ENCODE measurements at places on chromosomes 7 and 10.
A peak's percentile ranks its signal among the peaks of the same experiment; 100 is the strongest.

DNA sequence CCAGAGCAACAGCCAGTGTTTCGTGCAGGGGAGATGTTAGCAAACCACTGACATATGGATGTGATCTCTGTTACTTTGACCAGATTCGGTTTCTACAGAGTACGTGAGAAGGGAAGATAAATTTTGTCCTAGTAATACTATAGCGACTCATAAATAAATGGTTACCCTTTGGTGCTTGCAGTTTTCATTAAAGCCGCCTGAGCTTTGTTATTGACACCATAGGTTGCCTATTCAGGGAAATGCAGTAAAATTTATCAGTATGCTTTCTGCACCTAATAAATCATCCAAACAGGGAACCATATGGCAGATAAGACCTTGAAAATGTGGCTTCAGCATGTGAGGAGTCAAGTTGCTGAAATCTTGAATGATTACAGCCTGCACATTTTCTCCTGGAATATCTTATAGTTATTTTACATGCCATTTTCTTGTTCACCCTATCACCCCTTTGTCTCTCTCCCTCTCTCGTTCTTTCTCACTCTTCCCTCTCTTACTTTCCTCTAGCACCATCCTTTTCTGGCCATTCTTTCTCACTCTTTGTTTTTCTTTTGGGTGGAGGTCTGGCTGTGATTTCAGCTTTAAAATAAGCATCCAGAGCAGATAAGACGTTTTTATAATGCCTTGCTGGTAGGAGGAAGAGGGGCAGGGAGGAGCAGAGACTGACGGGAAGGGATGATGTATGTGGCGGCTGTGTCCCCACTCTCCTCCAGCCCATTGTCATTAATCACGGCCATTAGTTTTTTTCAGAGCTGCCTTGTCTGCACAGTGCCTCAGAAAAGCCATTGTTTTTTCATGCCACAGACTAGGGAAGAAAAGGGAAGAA, 182.5 kb downstream of the LRMDA start:
- DNase-seq: no peak

DNA sequence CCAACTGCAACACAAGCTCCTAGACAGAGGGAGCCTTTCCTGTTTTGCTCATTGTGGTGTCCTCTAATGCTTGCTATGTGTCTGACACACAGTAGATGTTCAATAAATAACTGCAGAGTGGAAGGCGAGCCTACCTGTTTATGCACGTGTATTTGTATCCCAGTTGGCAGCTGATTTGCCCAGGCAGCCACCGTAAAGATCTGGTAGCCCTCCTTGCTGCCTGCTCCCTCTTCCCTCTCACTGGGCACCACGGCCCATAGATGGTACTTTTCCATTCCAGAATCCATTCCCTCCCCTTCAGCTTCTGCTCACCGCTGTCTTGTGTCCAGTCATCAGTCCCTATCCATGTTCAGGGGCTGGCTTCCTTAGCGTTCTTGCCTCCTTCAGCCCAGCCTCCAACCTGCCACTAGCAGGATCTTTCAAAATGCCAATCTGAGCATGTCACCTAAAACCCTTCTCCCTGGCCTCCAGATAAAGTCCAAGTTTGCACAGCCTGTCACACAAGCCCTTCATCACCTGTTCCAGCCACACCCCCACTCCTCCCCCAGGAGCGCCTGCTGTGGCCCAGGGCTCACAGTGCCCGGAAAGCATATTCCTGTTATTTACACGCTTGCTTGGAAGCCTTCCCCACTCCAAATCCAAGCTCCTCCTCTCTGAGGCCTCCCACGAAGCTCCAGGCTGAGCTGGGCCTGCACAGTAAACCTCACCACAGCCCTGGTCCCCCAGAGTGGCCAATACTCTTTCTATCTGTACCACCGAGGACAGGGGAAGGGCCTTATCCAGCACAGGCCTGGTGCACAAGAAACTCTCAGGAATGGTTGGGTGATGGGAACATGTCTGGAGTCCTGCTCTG, 21.0 kb downstream of the ZCCHC24 start:
- no peak for DNase-seq

- DNase-seq: no peak
Observed at GRCh38 chr10:7702288-7702812, 766 bp upstream of the ITIH2 start.

- DNase-seq: no peak
Observed at GRCh38 chr7:70669854-70670253, 462.1 kb upstream of the GALNT17 start.

- DNase-seq: no peak
Observed at GRCh38 chr10:46098386-46098785, 52.3 kb upstream of the MSMB start.

GRCh38 chr10:60299961-60300883, 89.5 kb downstream of the ANK3 start:
- no peak for DNase-seq

- DNase-seq: no peak
Observed at GRCh38 chr10:91875779-91876178, 33.5 kb downstream of the FGFBP3 start.

GRCh38 chr7:2274666-2275065, 32.6 kb downstream of the NUDT1 start:
- no peak for DNase-seq

DNA sequence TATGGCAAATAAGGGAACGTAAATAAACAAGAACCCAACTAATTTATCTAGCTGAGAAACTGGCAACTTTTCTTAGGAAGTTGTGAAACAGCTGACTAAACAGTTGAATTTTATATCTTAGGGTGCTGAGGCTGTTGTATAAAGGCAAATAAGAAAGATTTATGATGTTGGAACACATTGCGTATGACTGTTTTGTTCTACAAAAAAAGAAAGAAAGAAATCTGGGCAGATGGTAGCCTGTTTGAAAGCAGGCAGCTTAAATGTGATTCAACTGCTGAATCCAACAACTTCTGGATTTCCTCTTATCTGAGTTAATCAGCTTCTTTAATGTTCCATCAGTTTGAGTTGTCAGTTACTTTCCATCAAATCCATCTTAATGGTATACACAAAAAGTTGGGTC, 214.5 kb downstream of the SNX13 start:
- DNase-seq: no peak

DNA sequence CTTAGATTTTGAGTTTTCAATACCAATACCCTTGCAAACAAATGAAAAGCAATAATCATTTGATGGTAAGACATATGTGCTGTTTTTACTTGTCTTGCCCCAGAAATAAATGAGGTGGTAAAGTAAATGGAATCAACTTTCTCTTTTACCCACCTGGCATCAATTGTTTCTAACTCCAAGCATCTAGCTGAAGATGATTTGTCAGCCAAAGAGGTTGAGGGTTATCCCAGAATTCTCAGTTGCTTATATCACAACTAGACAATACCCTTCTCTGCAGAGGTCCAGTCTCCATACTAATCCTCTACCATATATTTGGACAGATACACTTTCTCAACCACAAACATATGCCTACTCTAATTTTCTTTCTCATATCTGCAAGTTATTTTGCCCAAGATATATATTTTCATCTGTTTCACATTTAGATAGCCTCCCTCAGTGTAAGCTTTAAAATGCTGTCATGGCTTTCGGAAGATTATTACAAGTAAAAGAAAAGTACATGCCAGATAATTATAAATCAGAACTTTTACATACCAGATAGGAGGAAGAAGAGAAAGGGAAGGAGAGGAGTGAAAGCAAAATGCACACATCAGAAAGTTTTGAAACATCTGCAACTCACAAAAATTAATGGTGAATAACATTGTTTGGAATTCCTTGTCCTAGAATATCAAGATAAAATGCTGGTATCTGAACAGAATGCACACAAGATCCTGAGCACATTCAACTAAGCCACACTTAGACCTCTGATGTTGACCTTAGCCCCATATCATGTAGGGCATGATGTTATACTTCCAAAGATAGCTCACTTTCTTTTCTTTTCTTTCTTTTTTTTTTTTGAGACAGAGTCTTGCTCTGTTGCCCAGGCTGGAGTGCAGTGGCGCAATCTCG, 146.6 kb downstream of the REEP3 start:
- no peak for DNase-seq

DNA sequence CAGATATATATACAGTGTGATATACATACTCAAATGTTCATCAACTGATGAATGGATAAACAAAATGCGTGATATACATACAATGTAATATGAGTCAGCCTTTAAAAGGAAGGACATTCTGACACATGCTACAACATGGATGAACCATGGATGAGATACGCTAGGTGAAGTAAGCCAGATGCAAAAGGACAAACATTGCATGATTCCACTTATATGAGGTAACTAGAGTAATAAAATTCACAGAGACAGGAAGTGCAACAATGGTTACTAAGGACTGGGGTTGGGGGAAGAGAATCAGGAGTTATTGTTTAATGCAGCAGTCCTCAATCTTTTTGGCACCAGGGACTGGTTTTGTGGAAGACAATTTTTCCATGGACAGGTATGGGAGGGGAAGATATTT, 47.3 kb upstream of the PIK3AP1 start:
- no peak for DNase-seq

GRCh38 chr10:6757158-6757557, 177.1 kb upstream of the PRKCQ start:
- no peak for DNase-seq

DNA sequence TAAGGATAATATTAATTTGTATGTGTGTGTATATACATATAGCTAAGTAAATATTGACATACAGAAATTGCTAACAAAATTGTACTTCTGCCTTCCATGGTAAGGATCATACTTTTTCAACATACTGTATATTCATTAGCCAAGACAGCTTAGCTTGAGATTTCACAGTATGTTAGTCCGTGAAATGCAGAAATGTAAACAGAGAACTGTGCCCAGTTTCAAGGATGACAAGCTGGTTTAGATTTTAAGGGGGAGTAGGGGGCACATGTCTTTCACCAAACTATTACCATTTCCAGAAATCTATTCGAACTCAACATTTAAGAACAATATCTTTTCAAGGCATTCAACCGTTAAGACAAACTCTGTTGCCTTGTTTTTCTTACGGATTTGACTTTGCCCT, 182.2 kb downstream of the SORCS1 start:
- DNase-seq: no peak

- no peak for DNase-seq
Observed at GRCh38 chr7:1422512-1423263, 36.6 kb downstream of the MICALL2 start.

DNA sequence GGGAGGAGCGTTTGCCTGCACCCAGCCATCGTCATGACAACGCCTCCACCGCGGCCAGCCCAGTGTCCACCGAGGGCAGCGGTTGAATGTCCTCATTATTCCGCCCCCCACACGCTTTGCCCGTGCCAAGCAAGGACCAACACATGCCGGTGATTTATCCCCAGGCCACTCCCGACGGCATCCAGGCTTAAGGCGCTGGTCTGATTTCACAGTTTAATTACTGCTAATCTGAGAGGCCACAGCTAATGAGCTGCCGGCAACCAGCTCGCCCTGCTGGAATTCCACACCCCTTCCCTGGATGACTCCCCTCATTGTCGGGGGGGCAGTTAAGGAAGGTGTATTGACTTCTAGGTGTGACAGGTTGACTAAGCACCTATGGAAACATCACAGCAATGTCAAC, 432.3 kb downstream of the DNAJB6 start:
- no peak for DNase-seq

- DNase-seq: no peak
Observed at GRCh38 chr7:66466081-66466600, 162.5 kb upstream of the KCTD7 start.

GRCh38 chr7:137474540-137475026, 131.1 kb upstream of the PTN start:
- DNase-seq: no peak

GRCh38 chr7:77258014-77258413, 58.4 kb upstream of the FGL2 start:
- DNase-seq: no peak

DNA sequence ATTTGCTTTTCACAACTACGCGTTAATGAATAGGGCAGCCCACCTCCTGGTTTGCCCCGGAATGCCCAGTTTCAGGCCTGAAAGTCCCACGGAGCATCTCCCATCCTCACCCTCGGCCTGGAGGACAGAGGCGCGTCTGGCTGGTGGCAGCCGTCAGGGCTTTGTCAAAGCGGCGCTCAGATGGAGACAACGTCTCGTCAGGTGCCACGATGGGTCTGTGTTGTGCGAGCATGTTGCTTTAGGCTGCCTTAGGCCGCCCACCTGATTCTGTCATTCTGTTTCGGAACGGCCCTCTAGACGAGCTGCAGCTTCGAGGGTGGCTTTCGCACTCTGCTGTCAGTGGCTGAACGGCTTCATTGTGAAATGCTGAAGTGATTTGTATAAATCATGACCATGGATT, 39.4 kb upstream of the CFAP46 start:
- DNase-seq: no peak

DNA sequence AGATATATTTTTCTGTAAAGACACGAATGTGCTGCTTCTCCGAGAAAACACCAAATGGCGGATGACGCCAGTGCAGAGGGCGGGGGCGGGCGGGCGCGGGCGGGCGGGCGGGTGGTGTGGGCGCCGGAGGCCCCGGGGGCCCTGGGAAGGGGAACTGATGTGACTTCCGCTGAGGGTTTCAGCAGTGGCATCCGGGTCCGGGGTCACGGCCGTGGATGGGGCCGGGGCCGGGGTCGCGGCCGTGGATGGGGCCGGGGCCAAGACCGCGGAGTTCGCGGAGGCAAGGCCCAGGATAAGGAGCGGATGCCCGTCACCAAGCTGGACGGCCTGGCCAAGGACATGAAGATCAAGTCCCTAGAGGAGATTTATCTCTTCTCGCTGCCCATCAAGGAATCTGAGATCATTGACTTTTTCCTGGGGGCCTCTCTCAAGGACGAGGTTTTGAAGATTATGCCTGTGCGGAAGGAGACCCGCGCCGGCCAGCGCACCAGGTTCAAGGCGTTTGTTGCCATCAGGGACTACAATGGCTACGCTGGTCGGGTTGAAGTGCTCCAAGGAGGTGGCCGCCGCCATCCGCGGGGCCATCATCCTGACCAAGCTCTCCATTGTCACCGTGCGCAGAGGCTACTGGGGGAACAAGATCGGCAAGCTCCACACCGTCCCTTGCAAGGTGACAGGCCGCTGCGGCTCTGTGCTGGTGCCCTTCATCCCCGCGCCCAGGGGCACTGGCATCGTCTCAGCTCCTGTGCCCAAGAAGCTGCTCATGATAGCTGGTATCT, 20.3 kb upstream of the IGF2BP3 start:
- DNase-seq: peak; percentile 68

DNA sequence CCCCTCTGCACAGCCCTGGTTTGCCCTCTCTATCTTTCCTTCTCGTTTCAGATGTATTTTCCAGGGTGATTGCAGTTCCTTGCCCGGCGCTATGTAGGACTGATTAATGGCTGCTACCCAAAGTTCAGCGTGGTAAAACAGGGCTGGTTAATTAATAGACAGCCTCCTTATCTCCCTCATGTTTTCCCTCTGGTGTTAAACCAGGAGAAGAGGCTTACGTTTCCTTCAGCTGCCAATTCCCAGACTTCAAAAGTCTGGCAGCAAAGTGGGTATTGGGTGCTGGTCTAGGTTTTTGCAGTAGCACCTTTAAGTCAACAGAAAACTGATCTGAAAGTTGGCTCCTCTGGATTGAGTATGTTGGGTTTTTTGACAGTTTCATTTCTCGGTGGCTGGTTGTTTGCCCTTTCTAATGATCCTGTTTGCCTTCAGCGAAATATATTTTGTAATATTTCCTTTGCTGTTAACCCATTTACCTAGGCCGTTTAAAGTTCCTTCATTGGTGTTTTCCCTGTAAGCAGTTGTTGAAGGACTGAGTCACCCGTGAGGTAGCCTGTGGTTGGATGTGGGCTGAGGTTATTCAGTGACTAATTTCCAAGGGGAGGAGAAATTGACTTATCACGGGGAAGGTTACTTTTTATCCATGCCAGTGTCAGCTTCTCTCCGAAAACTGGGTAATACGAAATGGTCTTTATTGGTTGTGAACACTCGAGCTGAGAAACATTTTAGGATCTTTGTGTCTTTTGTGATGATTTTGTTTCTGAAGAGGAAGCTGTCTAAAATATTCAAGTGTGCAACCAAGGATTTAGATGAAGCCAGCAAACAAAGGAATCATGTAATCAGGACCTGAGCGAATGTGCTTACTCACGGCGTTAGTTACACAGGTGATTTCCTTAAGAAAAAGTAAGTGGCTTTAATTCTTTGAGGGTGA, 257.2 kb downstream of the KIAA1217 start:
- DNase-seq: peak; percentile 87

Measured in activated CD4-positive, alpha-beta T cell treated with anti-CD3 and anti-CD28 coated beads, Interleukin-2, Interleukin-6, amounts not matched to agents 100 ng/mL and 50 ng/mL, durations not matched to agents 16 hours and 8 hours (primary cell).